GM12865 (cell line): ENCODE measurements at places on chromosomes 5 and 9.

GRCh38 chr5:125552486-125552885, 806.0 kb upstream of the ZNF608 start:
- DNase-seq: no peak

DNA sequence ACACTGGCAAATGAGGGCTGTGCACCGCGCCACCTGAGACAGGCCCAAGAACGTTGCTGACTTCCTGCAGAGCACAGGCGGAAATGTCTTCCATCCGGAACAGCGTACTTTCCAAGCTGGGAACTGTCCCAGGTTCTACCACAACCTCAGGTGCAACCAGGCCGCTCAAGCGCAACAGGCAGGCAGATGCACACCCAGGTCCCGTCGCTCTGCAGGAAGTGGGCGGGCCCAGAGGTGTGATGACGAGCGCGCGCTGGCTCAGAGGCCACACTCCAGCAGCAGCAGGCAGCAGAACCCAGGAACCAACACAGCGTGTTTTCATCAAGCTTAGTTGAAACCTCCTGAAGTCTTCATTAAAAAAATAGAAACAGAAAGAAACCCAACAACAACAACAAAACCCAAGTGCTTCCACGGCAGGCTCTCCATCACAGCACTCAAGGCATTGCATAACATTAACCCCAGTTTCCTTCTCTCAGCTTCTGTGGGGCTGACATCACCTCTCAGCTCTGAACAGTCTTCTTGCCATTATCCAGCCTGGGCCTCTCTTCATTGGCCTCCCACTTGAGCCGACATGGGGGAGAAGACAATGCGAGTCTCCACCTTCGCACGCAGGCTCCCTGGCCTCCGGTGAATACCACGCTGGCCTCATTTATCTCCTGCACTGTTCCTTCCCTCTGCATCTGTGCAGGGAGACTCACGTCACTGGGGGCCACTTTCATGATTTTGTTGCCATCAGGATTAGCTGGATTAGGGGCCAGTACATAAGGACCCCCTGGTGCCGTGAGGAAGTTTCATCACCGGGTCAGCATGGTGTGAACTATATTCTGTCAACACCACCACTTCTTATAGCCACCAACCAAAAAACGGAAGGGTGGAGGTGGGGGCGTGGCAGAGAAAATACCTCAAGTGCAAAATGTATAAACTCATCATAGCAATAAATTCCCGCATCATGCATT, 22.1 kb downstream of the PTCH1 start:
- DNase-seq: peak; percentile 87

- peak; percentile 71 for DNase-seq
Observed at GRCh38 chr5:96752341-96753016, 55.3 kb downstream of the ERAP1 start.

- DNase-seq: no peak
Observed at GRCh38 chr5:178434851-178435250, 155.3 kb downstream of the COL23A1 start.

- DNase-seq: no peak
Observed at GRCh38 chr5:43411495-43411894, 696 bp downstream of the CCL28 start.

DNA sequence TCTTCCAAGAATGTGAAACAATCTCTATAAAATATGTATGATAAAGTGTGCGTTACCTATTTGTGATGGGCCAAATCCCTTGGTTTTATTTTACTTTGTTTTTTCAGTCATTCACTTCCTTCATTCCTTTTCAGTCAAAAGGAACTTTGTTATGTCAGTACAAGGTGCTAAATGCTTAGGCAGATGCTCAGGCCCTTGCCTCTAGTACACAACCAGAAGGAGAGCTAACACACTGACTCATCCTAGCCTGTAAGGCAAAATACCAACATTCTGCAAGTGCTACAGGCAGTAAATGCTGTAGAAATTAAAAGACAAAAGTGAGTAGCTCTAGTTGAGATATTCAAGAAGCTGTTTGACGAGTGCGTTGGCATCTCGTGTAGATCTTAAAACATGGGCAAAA, 49.4 kb downstream of the TRPM6 start:
- no peak for DNase-seq

DNA sequence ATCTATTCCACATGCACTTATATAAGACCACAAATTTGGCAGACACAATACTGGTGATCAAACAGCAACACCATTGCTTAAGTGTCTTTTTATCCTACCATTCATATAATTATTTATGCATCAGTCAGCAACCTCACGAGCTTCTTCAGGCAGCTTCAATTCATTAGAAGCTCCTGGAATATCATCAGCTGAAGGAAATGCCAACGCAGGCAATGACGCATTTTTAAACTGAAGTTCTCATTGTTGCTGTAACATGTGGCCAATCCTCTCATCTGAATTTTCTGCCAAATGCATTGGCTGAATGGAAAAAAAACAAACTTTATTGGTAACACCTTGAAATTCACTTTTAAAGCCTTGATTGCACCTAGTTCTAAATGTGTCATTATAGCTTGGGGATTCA, 376.4 kb upstream of the RGMB start:
- DNase-seq: no peak

- DNase-seq: peak; percentile 74
Observed at GRCh38 chr5:57175551-57176309, 1.9 kb downstream of the GPBP1 start.

GRCh38 chr5:18745042-18745987, 1111.1 kb downstream of the TAF11L14 start:
- DNase-seq: peak; percentile 79

DNA sequence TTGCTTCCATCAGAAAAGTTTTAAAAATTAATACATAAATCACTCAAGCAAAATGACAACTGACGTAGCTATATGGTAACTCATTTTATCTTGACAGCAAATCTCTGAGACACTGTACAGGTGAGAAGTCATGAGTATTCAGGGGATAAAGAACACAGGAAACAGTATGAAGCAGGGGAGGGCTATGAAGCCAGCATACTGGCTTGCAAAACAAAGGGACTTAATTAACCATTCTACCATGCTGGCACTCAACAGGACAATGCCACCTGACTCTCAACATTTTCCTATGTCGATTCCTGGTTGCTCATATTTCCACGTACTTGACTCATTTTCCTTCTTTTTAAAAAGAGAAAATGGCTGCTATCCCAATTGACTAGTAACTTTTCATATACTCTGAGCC, 151.4 kb upstream of the RETREG1 start:
- no peak for DNase-seq

GRCh38 chr5:6714226-6715041, 1.2 kb downstream of the TENT4A start:
- DNase-seq: no peak

DNA sequence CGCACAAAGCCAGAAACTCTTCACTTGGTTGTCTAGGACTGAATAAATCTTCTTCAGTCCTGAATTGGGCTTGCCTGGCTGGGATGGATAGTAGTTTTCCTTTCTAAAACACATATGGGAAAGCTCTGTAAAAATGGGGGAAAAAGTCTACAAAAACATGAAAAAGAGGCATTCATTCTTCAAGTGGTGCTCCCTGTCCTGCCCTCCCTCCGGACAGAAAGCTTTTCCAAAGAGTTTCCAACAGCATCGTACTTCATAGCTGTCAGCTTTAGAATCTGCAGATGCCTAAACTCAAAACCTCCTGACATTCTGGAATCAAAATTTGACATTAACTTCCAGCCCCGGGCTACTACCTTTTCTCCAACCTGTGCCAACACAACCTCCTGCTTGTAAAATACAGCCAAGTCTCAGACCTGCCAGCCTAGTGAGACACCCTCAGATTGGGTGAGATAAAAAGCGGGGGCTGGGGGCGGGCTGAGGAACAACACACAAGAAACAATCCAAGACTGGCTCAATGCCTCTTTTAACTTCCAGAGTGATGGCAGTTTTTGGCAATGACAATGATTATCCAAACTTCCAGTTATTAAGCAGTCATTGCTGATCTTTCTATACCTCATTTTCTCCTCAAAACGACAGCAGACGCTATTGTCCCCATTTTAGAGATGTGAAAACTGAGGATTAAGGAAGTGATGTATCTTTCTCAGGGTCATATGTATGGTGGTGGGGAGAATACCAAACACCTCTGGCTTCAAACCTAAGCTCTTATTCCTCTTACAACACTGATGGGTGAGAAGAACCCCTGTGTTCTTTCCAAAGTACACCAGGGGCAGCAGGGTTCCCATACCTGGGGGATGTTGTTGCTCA, 1.3 kb downstream of the TNC start:
- no peak for DNase-seq

DNA sequence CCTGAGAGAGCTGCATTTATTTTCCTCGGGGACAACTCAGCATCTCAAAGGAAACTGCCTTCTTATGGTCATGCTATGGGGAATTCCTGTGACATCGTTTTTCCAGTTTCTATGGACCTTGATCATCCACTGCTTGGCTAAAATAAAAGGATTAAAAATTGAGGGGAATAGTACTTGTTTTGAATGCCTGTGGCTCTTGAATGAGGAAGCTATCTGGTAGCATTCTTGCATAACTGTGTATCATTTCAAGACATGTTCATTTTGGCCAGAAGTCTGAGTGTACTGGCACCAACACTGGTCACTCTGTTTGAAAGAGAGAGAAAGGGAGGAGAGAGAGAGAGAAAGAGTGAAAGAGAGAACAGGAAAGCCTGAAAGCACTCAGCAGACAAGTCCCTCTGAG, 116.7 kb downstream of the DOCK2 start:
- DNase-seq: no peak

DNA sequence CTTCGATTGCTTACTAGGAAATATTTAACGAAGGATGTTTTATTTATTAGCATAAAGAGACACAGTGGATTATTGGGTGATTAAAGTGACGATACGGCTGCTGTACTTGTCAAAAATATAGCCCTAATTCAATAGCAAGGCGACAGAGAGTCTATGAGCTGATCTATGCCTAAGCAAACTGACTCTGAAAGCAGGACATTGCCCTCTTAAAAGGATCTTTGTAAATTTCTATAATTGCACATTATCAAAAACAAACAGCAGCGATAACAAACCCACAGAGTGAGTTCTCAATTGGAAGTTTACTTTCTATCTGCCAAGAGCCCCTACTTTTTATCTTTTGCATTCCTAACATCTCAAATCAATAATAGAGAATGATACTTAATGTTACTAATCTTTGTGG, 31.4 kb downstream of the TLX3 start:
- DNase-seq: no peak

- peak; percentile 72 for DNase-seq
Observed at GRCh38 chr9:20604562-20604961, 17.7 kb downstream of the MLLT3 start.

DNA sequence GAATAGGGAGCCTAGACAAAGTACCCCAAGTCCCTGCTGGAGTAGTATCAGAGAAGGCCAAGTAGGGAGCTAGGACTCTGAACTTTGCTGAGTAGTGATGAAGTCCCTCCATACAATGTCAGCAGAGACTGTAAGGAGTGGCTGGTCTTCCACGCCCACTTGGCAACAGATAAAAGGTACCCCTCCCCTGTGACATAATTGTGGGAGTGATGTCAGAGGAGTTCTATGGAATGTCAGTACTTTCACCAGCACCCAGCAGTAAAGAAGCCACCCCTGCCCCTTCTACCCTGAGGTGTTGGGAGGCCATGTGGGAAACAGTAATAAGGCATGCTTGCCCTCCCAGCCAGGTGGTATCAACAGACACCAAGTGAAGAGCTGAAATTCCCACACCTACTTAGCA, 143.9 kb downstream of the SLIT3 start:
- no peak for DNase-seq

GRCh38 chr5:131513780-131514179, 121.2 kb downstream of the RAPGEF6 start:
- DNase-seq: peak; percentile 53

- no peak for DNase-seq
Observed at GRCh38 chr9:92970467-92970923, 23.2 kb downstream of the FGD3 start.

- DNase-seq: no peak
Observed at GRCh38 chr5:39205550-39205949, 13.8 kb downstream of the FYB1 start.

GRCh38 chr5:74413403-74414048, 227.0 kb downstream of the ENC1 start:
- no peak for DNase-seq

GRCh38 chr9:89661956-89662717, 57.3 kb downstream of the GADD45G start:
- peak; percentile 24 for DNase-seq

DNA sequence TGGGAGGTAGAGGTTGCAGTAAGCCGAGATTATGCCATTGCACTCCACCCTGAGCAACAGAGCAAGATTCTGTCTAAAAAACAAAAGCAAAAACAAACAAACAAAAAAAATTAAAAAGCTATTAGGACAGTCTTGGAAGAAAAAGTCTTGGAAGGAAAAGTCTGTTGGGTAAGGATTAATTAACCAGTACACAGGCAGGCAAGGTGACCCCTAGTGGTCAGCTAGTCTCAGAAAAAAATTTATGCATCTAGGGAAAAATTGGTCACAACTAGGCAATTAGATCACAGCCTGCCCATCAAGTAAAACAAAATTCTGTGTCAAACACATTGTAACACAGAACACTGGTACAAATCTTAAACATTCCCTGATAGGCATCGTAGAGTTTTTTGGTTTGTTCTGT, 6.7 kb upstream of the ANKRD18B start:
- DNase-seq: peak; percentile 9

DNA sequence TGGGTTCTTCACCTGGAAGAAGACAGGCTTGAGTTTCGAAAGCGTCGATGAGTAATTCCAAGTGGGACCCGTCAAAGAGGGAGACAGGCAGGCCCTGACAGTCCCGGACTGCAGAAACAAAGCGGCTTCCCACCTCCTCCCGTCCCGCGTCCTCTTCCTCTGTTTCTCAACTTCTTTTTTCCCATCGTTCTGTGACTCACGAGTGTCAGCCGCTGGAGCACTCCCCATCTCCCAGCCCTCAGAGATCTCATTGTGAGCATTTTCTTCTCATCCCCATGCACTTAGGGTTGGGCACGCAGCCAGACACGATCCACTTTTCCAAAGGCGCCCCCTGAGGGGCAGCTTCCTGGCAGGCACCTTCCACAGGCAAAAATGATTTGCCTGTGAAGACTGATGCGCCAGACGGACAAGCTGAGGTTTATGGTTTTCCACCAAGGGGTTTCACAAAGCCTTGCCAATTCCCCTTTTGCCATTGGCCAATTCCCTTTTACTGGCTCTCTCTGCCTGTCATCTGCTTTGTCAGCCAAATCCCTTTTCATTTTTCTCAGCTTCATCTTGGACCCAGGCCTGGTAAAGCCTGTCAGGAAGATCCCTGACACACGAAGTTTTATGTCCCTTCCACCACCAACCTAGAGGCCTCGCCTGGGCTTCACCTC, 86.5 kb upstream of the ANKRD55 start:
- DNase-seq: no peak

DNA sequence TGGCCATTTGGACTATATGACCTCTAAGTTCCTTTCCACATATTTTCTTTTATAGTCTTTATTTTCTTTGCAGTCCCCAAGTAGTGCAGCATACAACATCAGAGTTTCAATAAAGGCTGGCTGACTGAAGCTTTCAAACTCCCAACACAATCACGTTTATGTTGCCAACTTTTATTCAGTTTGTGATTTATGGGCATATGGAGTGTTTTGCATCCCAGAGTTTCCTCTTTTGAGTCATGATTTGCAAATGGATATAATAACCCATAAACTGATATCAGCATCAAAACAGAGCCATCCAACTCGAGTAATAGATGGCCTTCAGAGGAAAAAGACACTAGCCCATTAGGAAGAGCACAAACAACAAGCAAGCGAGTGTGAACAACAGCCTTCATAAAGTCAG, 414.0 kb downstream of the ELAVL2 start:
- DNase-seq: no peak
